Smooth muscle cell of trachea (primary cell): ENCODE measurements at places on chromosomes 1 and 21. TPM values are rescaled to one million over a fixed set of nuclear protein-coding genes. Genes with fewer than 3 reads are reported as not detected.

Gene LYPD8
- total RNA-seq: not detected in 2 replicates

Gene FCRLA
- 1.5 and 2.3 TPM in 2 replicates for total RNA-seq

Gene THEM5
- total RNA-seq: 0.17 TPM in 1 of 2 replicates, not detected in the other

Gene REN
- 0.15 TPM in 1 of 2 replicates, not detected in the other for total RNA-seq

Gene OR14K1
- total RNA-seq: not detected in 2 replicates

Gene DNASE2B
- not detected in 2 replicates for total RNA-seq

Gene AMPD1
- total RNA-seq: not detected in 2 replicates

Gene OR2G6
- not detected in 2 replicates for total RNA-seq

Gene TPTE
- not detected in 2 replicates for total RNA-seq

Gene SEC22B
- total RNA-seq: 66.5 and 71.1 TPM in 2 replicates

Gene ACTA1
- total RNA-seq: not detected in 2 replicates

Gene ZNF695
- 1.7 and 2.0 TPM in 2 replicates for total RNA-seq
